ENCODE measurements at places on chromosomes 5 and 9.

GRCh38 chr9:2486988-2487387, 134.6 kb upstream of the VLDLR start:
- no peak for DNase-seq

GRCh38 chr5:17891881-17892280, 257.6 kb downstream of the TAF11L14 start:
- DNase-seq = no peak

DNA sequence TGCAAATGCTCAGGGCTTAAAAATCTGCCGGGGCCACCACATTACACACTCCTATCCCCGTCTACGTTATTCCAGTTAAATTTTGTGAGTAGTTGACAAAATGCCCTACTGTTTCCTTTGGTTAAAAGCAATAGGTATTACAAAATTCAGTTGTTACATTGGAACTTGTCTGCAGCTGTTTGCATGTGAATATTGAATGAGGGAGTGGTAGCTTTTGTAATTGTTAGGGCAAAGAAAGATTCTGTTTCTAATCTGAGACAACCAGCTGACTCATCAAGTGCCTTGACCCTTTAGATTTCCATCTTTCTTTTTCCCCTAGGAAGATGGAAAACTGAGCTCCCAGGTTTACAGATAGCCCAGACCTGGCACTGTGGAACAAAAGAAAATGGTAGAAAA, 30.2 kb downstream of the MAML1 start:
- DNase-seq = no peak

DNA sequence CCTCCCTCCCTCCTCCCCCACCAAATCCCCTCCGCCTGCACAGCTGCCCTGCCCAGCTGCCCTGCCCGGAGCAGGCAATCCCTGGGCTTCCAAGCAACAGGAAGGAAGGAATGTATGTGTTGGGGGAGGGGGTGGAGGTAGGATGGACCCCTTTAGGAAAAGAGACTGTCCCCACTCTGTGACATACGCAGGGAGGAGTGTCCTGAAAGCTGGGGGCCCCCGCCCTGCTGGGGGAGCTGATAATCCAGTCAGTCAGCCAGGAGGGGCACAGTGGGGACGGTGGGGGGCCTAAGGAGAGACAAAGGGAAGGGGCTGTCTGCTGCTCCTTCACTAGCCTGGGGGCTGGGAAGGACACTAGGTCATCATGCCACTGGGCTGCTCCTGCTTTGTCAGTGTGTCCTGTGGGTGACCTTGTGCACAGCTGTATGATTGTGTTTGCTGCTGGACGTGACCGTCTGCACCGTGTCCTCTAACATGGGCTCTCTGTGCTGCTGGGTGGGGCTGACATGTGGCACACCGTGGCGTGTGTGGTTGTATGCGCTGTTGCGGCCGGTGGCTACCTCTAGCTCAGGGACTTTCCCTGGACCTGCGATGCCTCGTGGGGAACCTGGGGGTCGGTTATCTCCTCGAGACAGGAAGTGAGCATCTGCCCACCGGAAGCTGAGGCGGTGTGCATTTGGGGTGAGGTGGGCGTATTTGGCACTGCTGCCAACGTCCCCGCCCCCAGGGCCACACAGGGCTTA, 3.0 kb downstream of the N4BP3 start:
- peak; percentile 67 for DNase-seq

DNA sequence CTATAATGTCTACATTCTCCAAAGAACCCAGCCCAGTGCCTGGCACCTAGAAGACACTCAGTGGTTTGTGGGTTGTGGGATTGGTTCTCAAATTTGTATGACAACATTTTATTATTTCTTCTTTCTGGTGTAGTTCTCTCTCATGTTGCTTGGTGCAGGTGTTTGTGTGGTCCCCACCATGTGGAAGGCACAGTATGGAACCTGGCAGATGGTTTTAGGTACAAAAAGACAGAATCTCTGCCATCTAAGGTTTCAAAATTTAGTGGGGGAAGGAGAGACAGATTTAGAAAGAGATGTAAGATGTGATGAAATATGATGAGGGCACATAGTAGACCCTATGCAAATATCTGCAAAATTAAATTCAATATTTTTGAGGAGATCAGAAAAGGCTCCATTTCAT, 323.8 kb downstream of the CDK5RAP2 start:
- no peak for DNase-seq

Data from stimulated activated CD8-positive, alpha-beta memory T cell treated with anti-CD3 and anti-CD28 coated beads, Interleukin-7, amount 100 ng/mL, for 1 hour (primary cell).